AG09309 (cell line): ENCODE measurements at places on chromosomes 12 and 14.

DNA sequence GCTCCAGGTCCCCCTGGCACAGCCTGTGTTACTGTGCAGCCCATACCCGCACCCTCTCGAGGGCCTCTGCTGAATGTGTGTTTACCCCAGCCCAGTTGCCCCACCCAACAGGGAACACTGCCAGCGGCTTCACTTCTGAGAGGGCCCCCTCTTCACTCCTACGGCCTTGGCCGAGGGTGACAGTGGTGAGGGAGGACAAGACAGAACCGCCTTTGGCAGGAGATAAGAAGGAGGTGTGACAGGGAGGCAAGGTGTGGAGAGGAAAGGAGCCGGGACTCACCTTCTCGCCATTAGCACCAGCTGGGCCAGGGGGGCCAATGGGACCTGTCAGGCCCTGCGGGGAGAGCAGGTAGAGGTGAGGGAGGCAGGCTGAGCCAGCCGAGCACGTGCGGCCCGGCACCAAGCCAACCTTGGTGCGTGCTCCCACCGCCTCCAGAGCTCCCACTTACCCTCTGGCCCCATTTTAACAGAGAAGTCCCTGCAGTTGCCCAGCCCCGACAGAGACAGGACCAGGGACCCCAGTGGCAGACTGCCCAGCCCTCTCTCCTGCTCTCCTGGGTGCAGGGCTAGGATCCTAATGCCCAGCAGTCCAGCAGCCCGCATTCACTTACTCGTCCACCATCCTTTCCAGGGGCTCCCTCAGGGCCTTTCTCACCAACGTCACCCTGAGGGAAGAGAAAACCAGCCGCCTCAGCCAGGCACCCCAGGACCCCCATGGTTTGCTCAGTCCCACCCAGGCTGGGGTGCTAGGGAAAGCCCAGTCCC, 18.3 kb downstream of the TMEM106C start:
- no peak for DNase-seq

GRCh38 chr12:89991807-89992590, 283.4 kb upstream of the ATP2B1 start:
- DNase-seq, result no peak

DNA sequence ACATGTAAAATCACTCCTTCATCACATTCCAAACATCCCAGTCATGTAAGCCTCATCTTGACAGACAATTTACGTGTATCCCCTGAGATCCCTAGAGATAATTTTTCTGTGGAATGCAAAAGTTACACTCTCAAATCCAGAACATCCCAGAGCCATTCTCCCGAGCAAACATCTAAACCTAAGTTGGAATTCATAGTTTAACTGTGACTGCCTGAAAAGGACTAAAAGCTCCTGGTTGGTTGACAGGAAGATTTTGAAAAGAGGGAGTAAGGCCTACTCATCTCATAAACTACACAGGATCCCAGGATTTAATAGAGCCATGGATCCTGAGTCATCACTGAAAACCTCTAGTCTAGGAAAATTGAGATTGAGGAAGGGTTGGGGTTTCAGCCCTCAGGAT, 123.6 kb downstream of the SCN8A start:
- DNase-seq, result peak; percentile 49

DNA sequence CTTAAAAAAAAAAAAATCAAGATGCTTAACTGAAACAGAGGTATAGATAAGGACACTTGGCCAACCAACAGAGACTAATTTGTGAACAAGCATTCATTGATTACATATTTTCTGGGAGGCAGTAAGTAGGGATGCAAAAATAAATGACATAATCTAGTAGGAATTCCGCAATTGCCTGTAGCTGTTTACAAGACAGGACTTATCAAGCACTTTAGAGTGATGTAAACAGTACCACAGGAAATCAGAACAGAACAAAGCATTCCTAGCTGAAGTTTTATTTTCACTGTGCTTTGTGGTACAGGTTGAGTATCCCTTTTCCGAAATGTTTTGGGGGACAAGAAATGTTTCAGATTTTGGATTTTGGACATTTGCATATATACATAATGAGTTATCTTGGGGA, 68.2 kb upstream of the FGD4 start:
- no peak for DNase-seq

GRCh38 chr12:93868771-93869170, 191.6 kb downstream of the CRADD start:
- no peak for DNase-seq
